Amygdala (tissue), 56 donors: ENCODE measurements at places on chromosomes 2 and 18.
A peak's percentile ranks its signal among the peaks of the same experiment; 100 is the strongest.

DNA sequence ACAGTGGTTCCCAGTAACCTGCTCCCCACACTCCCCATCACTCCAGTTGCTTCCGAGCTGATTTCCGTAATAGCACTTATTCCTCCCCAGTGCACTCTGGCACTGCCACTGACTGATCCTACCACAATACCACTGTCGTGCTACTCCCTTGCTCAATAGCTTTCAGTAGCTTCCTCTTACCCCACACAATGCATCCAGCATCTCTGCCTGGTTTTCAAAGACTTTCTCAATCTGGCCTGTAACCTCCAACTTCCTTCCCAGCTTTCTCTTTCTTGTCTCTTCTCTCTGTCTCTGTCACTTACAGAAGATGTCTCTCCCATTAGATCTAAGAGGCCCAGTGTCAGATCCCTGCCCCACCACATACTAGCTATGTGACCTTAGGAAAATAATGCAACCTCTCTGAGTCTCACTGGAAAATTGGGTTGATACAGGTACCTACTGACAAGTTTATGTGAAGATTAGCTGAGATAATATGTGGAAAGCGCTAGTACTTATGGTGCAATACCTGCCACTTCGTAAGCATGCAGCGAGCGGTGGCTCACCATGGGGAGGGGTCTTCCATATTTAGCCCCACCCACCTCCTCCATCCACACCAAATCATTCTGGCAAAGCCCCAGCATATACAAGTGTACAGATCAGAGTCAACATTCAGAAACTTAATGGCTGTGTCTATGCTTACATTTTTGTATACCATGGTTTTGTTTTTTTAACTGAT, 36.7 kb downstream of the SFXN5 start:
- no peak for DNase-seq

DNA sequence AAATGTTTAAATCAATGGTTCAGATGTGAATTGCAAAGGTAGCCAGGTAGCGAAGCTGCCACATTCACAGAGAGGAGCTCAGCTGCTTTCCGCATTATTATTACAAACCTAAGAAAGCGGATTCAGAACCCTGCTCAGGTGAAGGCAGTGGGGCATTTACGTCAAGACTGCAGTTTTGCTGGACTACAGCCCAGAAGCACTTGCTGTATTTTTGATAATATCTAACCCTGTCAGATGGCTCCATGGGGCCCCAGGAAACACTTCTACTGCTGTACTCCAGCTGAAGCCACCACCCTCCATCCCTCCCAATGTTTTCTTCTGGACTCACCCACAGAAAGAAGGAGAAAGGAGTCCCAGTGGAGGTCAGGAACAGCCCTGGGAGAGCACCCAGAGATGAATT, 96.9 kb downstream of the TPO start:
- DNase-seq: no peak

GRCh38 chr18:12087471-12088025, 6.1 kb upstream of the ANKRD62 start:
- no peak for DNase-seq

DNA sequence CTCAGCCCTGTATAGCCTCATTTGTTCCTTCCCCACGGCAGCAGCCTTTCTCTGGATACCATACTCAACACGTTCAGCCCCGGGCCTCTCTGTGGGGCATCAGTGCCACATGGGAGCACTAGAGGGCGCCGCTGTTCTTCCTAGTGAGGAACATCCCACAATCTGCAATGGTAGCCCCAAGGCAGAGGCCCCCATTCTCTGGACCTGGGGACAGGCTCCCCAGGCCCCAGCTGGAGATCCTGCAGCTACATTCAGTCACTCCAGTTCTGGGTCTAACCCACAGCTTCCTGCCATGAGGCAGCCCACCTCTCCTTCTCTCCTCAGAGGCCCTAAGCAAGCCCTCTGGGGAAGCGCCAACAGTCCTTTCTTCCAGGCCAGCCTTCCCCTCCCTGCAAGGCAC, 14.2 kb upstream of the SFXN5 start:
- peak; percentile 92 for DNase-seq

GRCh38 chr2:162085090-162085891, 11.3 kb upstream of the DPP4 start:
- DNase-seq: no peak

GRCh38 chr2:100071335-100072043, 70.9 kb downstream of the AFF3 start:
- no peak for DNase-seq
